Esophagus mucosa (tissue), 1 donor: ENCODE measurements at places on chromosomes 2 and 18. TPM values are rescaled to one million over a fixed set of nuclear protein-coding genes. Genes with fewer than 3 reads are reported as not detected.

- no peak for ATAC-seq
These were observed 232.6 kb downstream of the FAM210A start for GRCh38 chr18:13493725-13494124.

GRCh38 chr18:54828281-54828881 lies at the start of gene RAB27B:
Gene RAB27B, plus strand, starts transcription at chr18:54828477. Its CDS starts 49,109 bp downstream, at chr18:54877586.
- peak; percentile 94 for ATAC-seq

- no peak for ATAC-seq
These were observed 2082.4 kb upstream of the PIK3C3 start for GRCh38 chr18:39872651-39873050.

- ATAC-seq: no peak
These were observed 301.1 kb downstream of the ERBB4 start for GRCh38 chr2:212237350-212238095.

DNA sequence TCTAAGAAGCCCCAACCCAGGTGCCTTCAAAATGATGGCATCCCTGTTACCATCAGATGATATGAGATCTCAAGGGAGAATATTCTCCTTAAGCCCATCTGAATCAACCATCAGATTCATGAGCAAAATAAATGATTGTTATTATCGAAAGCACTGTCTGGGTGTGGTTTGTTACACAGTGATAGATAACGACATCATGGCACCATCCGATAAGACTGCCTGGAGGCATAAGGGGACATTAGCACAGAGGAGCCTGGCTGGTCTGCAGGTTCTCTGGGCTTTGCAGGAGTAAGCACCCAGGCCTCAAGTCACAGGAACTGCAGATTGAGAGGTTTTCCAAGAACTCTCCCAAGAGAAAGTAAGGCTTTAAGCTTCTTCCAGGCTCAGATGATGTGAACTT lies 15.6 kb downstream of the BMP10 start:
- no peak for ATAC-seq

DNA sequence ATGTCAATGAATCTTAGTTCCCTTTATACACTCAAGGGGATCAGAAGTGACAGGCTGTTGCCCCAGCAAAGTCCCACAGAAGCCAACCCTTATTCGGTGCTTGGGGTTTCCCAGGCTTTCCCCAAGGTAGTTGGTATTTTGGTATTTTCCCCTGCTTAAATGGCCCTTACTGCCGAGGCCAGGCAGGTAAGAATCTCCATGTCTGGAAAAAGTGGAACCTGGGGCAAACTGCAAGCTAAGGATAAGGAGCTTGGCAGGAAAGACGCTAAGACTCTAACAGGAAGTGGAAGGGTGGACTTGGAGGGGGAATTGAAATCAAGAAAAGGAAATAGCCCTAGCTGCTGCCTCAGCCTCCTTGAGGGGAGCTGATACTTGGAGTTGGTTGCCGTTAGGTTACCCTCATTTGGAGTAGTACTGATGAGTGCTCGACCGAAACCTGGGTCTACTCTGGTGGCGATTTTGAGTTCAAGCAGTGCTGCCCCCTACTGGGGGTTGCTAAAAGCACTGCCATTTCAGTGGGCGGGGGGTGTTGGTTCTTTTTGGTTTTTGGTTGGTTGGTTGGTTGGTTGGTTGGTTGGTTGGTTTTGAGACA lies 3.3 kb upstream of the GPBAR1 start:
- ATAC-seq: peak; percentile 50

Gene STON1
- total RNA-seq: 2.4 TPM

Gene ANKRD30B
- not detected for total RNA-seq
